Stimulated activated CD4-positive, alpha-beta T cell treated with anti-CD3 and anti-CD28 coated beads, Interleukin-4, amount 100 ng/mL, for 1 hour (primary cell): ENCODE measurements at places on chromosomes 6 and 20.

- no peak for DNase-seq
These were observed 1.2 kb downstream of the DCBLD1 start for GRCh38 chr6:117483645-117484016.

- no peak for DNase-seq
These were observed 317.6 kb downstream of the CLIC5 start for GRCh38 chr6:45698046-45698445.

- DNase-seq = no peak
These were observed 559.0 kb downstream of the CBLN4 start for GRCh38 chr20:55446301-55446700.

- peak; percentile 35 for DNase-seq
These were observed 9.9 kb downstream of the CCDC167 start for GRCh38 chr6:37489697-37490336.

GRCh38 chr6:48917233-48917632 is 545.8 kb downstream of the MMUT start:
- DNase-seq = no peak

DNA sequence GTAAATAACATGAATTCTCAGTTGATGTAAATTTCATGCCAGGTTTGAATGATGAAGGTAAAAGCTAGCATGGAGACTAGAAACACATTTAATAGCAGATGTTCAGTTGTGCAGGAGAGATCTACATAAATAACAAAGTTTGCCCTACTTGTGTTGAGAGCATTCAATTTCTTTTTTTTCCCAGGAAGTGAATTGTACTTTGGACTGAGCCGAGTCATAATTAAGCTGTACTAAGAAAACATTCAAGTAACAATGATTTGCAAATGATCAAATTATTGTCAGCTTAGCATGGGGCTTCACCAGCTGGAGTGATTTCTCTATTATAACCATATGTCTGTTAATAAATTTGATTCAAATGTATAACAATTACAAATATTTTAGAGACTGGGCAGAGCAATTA is 893.5 kb upstream of the MAP3K7 start:
- no peak for DNase-seq

GRCh38 chr6:39428816-39429215 is 106.3 kb upstream of the KCNK16 start:
- no peak for DNase-seq

GRCh38 chr6:13593720-13594119 is 19.3 kb downstream of the SIRT5 start:
- DNase-seq = no peak

- no peak for DNase-seq
These were observed 28.4 kb upstream of the ANKRD60 start for GRCh38 chr20:58256842-58257241.

- no peak for DNase-seq
These were observed 29.1 kb downstream of the OPN5 start for GRCh38 chr6:47810885-47811284.

DNA sequence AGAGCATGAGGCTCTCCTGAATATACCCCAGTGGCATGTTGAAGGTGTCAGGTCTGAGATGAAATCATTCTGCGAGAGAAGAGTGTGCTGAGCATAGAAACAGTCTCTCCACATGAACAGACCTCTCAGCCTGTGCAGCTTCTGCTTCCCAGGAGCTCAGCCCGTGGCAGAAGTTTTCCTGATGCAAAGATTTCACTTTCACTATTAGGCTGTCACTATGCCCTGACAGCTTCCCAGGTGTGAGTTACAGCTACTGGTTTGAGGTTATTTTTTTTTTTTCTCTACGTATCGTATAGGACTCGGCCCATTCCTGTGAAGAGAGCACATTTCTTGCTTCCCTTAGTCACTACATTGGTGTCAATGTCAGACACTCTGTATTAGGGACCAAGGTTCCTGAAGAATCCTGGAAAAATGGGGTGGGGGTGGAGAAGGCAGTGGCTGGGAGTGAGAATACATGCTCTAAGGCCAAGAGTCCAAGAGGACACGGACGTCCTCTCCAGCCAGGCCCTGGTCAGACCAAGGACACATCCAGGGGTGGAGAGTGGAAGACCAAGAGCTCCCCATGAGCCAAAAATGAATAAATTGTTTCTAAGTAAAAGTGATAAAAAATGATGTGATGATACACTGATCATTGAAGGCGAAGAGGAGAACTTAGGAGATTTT is 121.2 kb upstream of the AKAP12 start:
- no peak for DNase-seq

DNA sequence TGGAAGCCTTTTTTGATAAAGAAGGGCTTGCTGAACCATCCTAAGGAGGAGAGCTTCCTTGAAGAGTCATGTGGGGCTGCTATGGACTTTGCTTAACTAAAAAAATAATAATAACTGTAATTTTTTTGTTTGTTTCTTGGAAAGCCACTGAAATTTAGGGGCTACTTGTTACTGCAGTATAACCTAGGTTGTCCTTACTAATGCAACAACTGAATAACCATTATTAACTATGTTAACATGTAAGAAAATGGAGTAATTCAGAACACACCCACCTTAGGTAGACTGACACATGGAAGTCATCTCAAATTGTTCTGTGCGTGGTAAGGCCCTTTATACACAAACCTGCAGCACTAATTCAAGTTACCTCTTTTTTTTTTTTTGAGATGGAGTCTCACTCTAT is 90.9 kb upstream of the SOX4 start:
- no peak for DNase-seq

DNA sequence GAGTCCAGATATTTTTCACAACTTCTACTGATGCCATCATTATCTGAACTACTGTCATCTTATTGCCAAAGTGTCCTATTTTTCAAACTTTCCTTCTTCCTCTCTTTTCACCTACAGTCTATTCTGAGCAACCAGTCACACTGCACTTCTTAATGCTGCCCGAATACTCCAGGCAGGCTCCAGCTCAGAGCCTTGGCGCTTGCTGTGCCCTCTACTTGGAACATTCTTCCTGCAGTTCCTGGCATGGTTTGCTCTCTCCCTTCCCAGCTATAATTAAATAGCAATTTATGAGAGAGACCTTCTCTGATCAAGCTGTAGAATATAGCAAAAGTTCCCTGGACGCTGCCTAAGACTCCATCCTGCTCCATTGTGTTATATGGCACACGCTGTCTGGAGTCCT is 831.6 kb downstream of the QKI start:
- DNase-seq = no peak

DNA sequence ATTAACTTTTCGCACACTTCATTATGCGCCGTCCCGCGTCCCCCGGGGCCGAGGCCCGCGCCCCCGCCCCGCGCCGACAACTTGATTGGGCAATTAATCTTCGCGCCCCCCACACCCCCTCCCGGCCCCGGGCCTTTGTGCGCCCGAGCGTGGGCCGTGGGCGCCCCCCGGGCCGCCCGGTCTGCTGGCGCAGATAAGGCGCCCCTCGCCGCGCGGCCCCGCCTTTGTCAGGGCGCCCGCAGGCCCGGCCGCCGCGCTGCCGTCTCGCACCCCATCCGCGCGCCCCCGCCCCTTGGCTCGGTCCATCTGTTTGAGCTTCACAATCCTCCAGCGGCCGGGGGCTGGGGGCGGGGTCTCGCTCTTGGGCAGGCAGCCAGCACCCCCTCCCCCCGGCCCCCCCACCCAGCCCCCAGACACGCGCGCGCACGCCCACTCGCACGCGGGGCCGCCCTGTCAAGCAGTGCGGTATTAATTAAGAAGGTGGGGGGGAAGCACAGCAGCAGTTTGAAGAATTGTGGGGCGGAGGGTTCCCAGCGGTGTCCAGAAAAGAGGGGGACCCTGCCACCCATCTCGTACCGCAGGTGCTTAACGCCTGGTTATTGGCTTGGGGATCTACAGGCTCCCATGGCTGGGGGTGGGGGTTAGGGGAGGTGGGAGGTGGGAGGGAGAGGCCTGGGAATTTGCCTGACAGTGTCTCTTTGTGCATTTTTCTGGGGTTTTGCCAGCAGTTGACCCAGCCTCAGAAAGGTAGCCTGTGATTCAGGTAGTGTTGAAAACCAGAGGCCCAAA is 34.6 kb upstream of the SCRT2 start:
- no peak for DNase-seq

DNA sequence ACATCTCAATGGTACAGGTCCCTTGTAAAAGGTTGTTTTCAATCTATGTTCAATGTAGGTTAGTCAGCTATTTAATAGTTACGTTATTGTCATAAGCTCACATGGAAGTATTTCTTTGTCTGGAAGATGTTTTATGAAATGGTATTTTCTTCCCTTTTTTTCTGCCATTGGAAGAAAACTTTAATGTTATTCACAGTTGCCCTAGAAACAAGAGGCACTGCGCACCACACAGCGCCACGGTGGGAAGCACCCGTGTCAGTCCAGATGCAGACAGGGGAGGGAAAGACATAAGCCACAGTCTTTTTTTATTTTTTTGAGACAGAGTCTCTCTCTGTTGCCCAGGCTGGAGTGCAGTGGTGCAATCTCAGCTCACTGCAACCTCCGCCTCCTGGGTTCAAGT is 82.1 kb downstream of the GCNT2 start:
- no peak for DNase-seq

DNA sequence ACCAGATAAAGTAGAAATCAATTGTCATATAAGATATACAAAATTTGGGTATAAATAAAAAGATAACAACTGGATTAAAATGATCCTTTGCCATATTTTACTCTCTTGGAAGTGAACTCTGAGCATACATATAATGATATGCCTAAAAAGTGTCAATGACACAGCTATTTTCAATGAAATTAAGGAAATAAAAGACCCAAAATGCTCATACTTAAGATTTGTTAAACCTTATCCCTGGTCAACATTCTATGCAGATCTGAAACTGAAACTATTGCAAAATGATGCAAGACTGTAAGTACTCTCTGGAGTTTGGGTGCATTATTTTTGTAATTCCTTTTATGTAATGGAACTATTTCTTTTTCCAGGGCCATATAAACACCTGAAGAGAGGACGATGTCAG is 119.0 kb upstream of the SGK1 start:
- DNase-seq = no peak

GRCh38 chr6:80165819-80166218 is 59.3 kb downstream of the BCKDHB start:
- DNase-seq = no peak

- DNase-seq = no peak
These were observed 37.8 kb downstream of the NCOA7 start for GRCh38 chr6:125828476-125829039.

- no peak for DNase-seq
These were observed 233.7 kb upstream of the SPTLC3 start for GRCh38 chr20:12775041-12775440.

GRCh38 chr20:19909725-19910124 is 107.4 kb upstream of the NAA20 start:
- no peak for DNase-seq

- no peak for DNase-seq
These were observed 50.9 kb downstream of the KLHL31 start for GRCh38 chr6:53614676-53615075.

GRCh38 chr6:136930528-136930927 is 8.4 kb downstream of the SLC35D3 start:
- no peak for DNase-seq

DNA sequence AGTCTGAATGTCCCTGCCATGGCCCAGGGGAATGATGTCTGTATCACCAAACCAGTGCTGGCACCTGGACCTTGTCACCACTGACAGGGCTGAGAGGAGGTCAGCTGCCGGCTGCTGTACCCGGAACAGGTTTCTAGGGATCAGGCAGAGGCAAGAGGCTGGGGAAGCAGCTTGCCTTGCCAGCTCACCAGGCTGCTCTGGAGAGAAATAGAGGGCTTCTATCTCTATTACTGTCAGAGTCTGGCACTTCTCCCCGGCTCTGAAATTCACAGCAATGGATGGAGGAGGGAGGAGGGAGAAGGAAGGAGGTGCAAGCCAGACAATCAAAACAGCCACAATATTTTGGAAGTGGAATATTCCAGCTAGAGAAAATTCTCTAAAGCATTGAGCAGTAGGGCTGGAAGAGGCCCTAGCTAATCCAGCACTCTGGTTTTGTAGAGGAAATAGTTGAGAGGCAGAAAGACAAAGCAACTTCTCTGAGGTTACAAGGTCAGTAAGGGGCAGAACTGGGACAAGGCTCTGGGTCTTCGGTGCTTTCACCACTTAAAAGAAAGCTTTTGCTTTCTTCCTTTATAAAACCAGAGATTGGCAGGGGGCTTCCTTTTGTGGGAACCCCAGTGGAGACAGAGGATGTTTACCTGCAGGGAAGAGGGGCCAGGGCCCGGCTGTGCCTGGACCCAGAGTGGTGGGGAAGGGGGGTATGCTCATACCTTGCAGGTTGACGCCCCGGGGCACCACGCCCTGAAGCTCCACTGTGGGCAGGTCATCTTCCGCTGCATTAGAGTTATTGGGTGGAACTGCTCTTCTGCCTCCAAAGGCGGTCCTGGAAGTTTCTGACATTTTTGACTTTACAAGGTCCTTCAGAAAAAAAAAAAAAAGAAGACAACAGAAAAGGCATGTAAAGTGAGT is 2.4 kb downstream of the F13A1 start:
- no peak for DNase-seq

- DNase-seq = no peak
These were observed 770.3 kb upstream of the SLC35B3 start for GRCh38 chr6:9205645-9206044.

DNA sequence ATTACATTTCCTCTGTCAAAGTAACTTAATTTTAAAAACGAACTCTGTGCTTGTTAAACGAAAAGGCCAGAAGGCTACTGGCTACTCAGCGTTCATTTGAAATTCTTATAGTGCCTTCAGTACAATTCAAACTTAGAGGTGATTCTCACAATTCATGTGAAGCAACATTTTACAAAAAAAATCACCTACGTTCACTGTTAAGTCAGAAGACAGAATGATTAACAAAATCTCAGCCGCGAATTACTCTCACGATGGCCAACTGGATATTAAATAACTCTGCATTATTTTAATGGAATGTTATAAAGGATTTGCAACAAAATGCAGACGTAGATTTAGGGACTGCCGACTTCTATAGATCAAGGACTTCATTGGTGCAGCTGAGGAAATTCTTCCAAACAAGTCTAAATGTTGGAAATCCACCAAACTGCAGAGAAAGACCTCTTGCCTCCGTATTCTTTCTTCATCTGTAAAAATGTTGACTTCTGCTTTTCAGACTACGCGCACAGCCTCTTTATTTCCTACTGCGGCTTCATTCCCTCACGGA is 1.6 kb upstream of the QKI start:
- DNase-seq = no peak

DNA sequence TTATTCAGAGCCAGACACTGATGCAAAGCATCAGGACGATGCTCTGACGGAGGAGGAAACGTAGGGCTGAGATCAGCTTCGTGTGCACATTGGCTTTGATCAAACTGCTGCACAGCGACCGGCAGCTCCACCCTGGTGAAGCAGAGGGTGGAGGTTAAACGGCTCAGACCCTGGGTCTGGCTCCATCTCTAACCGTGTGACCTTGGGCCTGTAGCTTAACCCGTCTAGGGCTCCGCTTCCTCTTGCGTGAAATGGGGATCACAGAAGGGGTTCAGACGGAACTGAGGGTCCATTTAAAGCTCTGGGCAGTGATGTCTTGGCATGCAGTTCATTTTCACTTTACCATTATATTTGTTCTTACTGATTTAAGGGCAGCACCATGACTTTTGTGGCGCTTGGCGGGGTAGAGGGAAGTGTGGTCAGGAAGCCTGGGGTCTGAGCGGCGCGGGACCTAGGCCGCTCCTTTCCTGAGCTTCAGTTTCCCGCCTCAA is 644 bp downstream of the RBL1 start:
- DNase-seq = peak; percentile 30
